ENCODE measurements at places on chromosomes 7 and 10.
A peak's percentile ranks its signal among the peaks of the same experiment; 100 is the strongest.

DNA sequence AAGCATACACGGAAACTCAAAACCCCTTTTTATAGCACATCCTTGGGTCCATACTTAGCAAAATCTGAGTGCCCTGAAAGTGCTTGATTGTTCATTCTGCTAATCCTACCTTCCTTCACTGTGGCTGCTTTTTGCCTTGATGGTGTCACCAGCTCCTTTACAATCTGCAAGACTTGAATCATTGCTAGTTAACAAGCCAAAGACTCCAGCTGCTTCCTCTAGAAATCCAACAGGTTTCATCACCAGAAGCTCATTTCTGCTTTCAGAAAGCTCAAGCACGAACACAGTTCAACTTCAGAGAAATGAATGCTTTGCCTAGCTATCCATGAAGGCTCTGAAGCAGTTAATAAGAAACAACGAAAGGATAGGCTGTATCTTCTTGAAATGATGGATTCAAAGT, 38.0 kb downstream of the USP6NL start:
- DNase-seq, result no peak

DNA sequence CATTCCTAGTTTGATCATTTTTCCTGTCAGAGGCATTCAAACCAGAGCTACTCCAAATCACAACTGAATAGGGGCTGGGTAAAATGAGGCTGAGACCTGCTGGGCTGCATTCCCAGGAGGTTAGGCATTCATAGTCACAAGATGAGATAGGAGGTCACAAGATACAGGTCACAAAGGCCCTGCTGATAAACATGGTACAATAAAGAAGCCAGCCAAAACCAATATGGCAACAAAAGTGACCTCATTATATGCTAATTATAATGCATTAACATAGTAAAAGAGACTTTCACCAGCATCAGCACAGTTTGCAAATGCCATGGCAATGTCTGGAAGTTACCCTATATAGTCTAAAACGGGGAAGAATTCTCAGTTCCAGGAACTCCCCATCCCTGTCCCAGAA, 37.3 kb downstream of the TWIST1 start:
- no peak for DNase-seq

DNA sequence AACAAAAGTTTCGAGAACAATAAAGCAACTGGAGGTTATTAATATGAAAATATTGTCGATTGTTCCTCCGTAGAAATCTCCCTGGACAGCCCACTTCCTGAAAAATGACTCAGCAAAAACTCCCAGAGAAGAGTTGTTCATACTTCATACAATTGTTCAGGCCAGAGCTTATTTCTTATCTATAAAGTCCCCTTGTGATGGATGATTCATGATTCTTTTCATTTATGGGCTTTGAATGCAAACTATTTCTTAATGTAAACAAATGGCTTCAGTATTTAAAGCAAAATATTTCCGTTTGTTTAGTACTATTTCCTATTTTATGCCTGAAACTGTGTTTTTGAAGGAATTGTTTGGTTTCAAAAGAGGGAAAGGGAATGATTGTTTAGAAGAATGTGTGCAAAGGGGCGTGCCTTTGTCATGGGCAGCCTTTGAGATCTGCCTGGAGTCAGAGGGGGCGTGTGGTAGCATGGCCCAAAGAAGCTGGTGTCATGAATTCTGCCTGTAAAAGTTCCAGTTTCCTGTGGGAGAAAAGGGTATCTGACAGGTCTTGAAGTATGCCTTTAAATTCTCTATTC, 26.2 kb upstream of the EXOC6 start:
- DNase-seq, result peak; percentile 18

DNA sequence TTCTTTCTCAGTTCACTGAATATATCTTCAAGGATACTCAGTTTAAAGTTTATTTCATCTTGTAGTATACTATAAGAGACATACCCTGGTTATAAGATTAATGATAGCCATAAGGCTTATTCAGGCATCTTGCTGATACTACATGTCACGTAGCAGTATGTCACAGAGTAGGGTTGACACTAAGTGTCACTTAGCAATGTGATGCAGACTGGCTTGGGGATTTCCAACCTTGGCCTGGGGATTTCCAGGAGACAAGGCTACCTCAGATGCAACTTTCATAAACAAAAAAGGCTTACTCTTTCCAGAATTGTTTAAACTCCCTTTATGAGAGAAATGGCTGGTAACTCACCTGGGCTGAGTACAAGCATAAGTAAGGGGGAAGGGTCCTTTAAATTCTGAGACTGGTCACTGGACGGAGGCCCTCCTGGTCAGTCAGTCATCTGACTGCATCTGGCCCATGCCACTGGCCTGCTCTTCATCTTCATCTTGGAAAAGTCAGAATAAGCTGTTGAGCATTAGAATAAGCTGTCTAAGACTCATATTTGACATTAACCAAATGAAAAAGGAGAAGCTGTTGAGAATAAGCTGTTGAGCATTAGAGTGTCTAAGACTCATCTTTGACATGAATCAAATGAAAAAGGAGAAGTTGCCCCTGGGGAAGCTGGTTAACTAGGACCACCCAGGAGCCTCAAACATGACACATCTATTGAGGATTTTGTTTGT, 9.5 kb downstream of the SLC13A1 start:
- no peak for DNase-seq

- DNase-seq, result no peak
Observed at GRCh38 chr7:119925581-119926289, 347.2 kb upstream of the KCND2 start.

- no peak for DNase-seq
Observed at GRCh38 chr7:101442426-101443070, 79.9 kb downstream of the COL26A1 start.

GRCh38 chr10:89118091-89118490, 89.0 kb downstream of the CH25H start:
- no peak for DNase-seq

- DNase-seq, result no peak
Observed at GRCh38 chr10:79181698-79182521, 113.1 kb downstream of the ZMIZ1 start.
